ENCODE measurements at places on chromosomes 2 and 18. TPM values are rescaled to one million over a fixed set of nuclear protein-coding genes. Genes with fewer than 3 reads are reported as not detected.

MAPK4 gene
- 26.9 TPM for total RNA-seq

DNAH6 gene
- total RNA-seq = 0.08 TPM

OLA1 gene
- total RNA-seq = 71.3 TPM

RAB6C gene
- 0.22 TPM for total RNA-seq

KANSL3 gene
- total RNA-seq = 31.8 TPM
